ENCODE measurements at places on chromosomes 16 and 17.

DNA sequence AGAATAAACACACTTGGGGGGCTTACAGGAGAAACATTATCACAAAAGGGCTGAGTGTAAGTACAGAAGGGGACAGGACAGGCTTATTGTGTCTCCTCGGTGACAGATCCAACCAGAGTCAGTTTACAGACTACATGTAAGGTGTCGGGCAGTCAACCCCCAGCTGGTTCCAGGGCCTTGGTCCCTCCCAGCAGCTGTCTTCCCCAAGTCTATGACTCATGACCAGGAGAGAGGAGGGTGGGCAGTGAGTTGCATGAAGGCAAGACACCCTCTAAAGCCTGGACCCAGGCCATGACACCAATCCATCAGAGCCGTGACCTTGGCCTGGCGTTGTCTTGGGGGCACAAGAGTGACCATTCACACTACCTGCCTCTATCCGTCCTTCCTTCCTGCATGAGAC is 276.2 kb upstream of the CCL2 start:
- no peak for DNase-seq

GRCh38 chr17:80397686-80398085 is 17.3 kb upstream of the ENDOV start:
- no peak for DNase-seq

DNA sequence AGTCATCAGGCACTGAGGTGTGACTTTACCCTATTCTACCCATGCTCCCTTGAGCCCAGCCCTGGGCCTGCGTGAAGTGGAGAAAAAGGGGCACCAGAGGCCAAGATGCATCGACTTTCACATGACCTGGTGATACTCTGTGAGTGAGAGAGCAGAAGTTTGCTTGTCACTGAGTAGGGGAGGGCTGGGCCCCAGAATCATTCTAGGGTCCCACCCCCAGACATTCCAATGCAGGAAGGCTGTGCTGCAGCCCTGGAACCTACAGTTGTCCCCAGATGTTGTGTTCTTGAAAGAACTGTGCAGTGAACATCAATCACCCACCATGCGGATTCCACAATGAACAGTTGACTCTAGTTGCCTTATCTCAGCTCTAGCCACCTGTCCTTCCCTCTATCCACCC is 6.2 kb upstream of the RMI2 start:
- DNase-seq: no peak

GRCh38 chr16:17466876-17467275 is 3.9 kb downstream of the XYLT1 start:
- DNase-seq: no peak

DNA sequence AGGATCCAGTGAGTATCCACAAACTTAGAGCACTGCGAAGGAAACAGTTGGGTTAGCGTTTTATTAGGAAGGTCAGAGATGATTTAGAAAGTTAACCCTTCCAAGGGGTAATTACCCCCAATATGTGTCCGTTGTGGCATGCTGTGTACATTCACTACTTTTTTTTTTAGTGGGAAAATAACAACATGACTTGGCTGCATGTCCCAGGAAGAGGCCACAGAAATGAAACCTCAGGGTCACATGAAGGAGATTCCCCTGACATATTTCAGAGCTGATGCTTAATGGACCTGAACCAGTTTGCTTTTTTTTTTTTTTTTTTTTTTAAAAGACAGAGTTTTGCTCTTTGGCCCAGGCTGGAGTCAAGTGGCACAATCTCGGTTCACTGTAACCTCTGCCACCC is 167.5 kb downstream of the PRKCA start:
- DNase-seq: no peak

DNA sequence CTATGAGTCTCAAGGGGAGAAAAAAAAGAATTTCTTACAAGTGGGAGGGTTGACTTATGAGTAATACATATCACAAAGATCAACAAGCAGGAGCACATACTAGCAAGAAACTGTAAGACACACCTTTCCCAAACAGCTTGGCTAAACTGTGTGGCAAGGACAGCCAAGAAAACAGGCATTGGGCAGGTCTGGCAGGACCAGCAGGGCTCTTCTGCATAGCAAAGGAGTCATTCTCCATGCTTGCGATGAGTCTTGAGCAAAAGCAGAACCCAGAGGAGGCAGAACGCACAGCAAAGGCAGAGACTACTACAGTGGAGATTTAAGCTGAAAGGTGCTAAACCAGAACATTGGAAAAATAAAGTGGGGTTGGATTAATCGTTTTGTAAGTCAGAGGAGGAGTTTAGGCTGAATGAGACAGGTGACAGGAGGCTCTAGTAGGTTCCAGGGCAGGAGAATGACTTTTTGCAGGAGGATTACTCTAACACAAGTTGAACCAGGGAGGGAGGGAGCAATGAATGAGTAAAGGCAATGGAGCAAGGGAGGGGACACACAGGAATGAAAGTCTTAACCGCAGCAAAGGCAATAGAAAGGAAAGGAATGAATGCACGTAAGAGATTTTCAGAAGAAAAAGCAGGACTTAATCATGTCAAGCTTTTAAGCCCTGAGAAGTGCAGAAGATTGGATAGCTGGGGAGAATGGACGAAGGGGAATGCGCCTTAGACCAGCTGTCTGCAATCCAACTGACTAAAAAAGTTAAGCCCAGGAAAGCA is 2.7 kb downstream of the N4BP1 start:
- peak; percentile 88 for DNase-seq

DNA sequence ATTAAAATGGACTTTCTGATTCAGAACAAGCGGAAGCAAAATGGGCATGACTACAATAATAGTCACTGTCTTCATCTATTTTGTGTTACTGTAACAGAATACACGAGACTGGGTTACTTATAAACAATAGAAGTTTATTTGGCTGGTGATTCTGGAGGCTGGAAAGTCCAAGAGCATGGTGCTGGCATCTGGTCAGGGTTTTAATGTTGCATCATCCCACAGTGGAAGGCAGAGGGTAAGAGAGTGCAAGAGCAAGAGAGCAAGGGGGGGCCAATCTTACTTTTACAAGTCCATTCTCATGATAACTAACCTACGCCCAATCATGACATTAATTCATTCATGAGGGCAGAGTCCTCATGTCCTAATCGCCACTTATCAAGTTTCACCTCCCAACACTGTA is 189.2 kb downstream of the TOX3 start:
- DNase-seq: no peak

DNA sequence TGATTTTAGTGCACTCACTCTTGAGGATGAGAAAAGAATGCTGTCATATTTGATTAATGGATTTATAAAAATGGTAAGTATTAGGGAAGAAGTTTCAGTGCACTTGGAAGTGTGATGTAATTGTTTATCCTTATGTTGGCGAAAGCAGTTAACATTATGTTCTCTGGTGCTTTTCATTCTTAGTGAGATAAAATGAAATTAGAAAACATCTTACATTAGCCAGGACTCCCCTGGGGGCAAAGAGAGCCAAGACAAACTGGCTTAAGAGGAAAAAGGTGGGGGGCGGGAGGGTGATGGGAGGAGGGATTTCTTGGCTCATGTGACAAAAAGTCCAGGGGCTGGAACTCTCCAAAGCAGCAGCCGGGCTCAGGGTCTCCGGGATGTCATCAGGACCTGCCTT is 73.2 kb downstream of the KNOP1 start:
- no peak for DNase-seq

DNA sequence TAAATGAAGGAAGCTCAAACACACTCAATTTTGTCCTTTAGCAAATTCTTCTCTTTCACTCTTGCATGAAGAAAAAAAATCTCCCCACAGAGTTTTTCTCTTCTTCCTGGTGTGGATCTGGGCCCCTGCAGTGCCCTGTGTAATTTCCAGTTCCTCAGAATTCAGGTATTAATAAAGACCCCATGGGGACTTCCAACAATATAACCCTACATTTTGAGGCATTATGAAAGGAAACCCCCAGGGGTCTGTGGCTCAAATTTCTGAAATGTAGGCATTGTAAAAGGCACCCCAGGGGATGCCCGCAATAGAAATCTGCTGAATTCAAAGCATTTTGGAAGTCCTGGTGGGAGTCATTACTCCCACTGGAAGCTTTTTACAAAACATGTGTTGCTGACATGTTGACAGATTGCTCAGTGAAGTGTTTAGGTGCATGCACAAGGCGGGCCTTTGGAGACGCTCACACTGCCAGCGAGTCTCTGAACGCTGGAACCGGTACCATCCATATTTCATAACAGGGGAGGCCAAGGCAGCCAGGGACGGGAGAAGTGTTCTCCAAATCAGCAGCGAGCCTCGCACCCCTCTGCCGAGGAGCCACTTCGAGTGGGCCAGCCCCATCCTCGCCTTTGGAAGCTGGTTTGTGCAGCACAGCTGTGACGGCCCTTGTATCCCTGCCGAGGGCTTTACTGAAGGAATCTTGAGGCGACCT is 154.0 kb downstream of the ZNF423 start:
- DNase-seq: no peak

DNA sequence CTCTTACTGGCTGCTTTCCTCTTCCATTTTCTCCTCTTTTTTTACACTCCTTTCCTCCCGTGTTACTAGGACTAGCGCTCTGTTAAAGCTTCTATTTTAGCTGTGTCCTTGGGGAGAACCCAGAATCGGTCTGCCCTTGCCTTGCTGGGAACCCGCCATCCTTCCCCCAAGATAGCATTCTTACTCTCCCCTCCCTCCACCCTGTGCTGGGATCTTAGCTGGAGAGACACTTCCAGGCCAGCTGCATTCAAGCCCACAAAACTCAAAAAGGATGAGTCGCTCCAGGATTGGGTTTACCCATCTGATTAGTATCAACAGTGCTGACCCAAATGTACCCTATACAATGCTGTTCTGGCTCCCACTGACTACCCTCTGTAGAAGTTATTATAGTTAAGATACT is 200.5 kb upstream of the ASIC2 start:
- no peak for DNase-seq

DNA sequence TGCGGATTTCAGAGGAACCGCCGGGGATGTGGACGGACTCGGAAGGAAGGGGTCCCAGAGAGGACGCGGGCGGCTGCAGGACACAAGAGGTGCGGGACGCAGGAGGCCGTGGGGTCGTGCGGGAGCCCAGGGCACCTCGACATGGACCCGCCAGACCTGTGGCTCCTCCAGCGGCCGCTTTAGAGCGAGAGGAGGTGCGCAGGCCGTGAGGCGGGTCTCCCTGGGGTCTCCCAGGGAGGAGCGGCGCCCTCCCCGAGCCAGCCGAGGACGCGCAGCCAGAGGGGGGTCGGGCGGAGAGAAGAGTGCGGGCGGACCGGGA is 6.8 kb upstream of the FLYWCH1 start:
- DNase-seq: no peak

- DNase-seq: no peak
These were observed 7.9 kb downstream of the WFIKKN2 start for GRCh38 chr17:50843150-50843905.

DNA sequence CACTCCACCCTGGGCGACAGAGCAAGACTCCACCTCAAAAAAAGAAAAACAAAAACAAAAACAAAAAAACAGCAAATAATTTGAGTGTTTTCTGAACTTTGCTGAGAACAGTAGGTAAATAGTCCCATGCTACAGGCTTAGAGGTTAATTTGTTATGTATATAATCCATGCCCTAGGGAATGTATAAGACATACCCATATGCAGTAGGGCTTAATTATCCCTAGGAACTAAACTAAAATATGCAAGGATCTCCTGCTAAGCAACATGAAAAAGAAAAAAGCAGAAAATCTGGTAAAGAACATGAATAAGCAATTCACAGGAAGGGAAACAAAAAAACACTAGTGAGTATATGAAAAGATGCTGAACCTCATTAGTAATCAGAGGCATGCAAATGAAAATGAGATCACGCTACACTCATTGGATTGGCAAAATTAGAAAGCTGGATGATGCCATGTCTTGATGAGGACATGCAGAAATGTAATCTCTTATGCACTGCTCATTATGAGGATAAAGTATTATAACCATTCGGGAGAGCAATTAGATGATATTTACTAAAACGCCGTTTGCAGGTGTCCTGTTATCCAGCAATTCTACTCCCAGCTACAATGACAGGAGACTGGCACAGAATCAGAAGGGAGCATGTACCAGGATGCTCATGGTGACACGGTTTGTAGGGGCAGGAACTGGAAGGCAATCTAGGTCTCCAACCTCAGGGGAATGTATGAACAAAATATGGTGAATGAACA is 5.6 kb downstream of the KCTD13 start:
- no peak for DNase-seq

DNA sequence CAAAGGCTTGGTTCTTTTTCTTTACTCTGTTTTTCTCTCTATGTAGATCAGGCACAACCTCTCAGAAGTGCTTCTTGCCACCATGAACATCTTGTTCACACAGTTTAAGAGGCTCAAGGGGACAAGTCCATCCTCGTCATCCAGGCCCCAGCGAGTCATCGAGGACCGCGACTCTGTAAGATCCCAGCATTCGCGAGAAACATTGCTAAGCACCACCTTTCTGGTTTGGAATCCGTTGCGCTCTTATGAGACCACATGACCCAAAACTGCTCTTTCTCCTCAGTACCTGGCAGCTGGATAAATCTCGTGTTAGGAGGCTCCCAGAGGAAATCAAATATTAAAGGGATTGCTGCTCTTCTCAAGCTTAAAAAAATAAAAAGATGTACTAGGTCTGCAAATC is 23.3 kb upstream of the SLC12A3 start:
- DNase-seq: no peak

DNA sequence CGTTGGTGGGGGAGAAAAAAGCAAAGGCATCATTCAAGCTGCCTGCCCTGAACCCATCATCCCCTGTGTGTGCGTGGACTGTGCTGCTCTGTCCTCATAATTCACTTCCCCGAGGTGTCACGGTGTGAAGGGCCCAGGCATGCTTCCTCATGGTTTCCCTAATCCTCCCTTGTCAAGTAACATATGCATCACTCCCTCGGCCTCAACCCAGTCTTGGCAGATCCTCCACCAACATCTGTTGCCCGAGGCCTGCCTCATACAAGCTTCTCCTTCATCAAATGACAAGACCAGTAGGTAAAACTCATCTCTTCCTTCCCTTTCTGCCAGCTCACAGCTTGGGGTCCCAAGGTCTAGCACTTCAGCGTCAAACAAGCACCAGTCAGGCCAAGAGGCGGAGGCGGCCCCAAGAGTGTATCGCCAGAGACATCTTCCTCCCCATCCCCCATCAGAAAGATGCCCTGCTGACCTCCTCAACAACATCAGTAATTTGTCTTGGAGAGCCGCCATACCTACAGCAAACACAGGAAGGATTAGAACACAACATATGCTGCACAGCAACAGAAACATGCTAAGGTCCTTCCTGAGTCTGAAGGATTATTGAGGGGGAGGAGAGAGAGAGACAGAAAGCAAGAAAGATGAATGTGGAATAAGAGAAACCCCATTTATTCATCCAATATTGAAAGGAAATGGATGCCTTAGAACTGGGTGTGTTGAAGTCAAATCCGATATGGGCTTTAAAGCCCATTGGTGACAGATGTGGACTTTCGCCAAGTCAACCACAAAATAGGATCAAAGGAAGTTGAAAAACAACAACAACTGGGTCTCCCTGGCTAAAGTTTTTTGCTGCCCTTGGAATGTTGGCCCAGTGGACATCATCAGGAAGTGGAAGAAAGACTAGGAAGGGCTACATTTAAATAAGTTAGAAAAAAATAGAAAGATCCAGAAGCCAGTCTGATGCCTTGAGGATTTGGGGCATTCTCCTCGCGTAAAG is 38.4 kb downstream of the SOX9 start:
- no peak for DNase-seq

GRCh38 chr16:88316941-88317612 is 65.7 kb upstream of the ZNF469 start:
- DNase-seq: no peak

All from MCF 10A (cell line).